ENCODE measurements at places on chromosomes 13 and 19.

DNA sequence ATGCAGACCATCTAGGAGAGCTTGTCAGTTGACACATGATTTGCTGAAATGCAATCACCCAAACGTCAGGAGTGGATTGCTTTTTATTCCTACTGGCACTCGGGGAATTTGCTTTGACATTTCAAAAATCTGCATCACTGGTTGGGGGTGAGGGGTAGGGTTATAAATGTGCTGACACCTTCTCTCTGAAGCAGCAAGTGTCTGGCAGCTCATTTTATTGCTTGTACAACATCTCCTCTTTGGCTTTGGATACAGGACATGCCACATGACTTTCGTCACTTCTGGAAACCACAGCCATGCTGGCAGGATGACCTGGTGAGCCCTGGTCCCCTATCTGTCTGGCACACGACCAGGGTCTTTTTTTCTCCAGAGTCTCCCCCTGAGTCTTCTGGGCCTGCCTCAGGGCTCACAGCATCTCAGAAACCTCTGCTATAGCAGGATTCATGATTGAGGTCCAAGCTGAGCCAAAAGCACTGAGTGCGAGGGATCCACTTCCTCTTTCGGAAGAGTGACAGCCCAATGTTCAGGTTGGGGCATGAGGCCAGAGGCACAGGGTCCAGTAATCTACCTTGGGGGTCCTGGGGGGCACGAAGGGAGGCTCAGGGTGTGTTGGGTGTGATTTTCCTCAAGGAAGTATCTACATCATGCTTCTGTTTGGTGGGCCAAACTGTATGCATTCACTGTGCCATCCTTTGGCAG is 60.1 kb downstream of the HSPH1 start:
- no peak overlapping the region for H3K4me3 ChIP-seq
- no peaks in the 10 kb centered on the region for H3K27me3 ChIP-seq
- no peaks in the 10 kb centered on the region for H3K36me3 ChIP-seq
- H3K4me1 ChIP-seq = no peaks in the 10 kb centered on the region

DNA sequence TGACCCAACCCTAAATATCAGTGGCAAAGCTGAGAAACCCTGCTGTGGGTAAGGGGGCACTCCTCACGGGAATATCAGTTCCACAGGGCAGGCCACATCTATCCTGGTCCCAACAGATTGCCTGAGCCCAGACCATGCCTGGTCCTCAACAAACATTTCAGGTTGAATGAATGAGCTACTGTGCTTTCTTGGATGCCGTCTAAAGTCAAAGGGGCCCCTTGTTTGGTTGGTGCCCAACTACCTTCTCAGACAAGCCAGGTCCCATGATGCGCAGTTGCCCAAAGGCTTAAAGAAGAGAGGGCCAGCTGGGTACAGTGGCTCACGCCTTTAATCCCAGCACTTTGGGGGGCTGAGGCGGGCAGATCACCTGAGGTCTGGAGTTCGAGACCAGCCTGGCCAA is 2.4 kb downstream of the DPP9 start:
- DNase-seq = no peak
- H3K4me3 ChIP-seq = no peak overlapping the region
- H3K4me1 ChIP-seq = peaks cover 9% of the 10 kb centered on the region
- H3K27me3 ChIP-seq = no peaks in the 10 kb centered on the region

DNA sequence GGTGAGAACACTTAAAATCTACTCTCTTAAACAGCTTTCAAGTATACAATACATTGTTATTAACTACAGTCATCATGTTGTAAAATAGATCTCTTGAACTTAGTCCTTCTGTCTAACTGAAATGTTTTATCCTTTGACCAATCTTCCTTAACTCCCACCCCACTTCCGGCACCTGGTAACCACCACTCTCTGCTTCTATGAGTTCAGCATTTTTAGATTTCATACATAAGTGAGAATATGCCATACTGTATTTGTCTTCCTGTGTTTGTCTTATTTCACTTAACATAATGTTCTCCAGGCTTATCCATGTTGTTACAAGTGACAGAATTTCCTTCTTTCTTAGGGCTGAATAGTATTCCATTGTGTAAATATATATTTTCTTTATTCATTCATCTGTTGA is 144.1 kb upstream of the TRPC4 start:
- H3K36me3 ChIP-seq = no peaks in the 10 kb centered on the region
- H3K4me1 ChIP-seq = no peaks in the 10 kb centered on the region
- H3K27ac ChIP-seq = no peak overlapping the region
- DNase-seq = no peak
- no peak overlapping the region for H3K4me3 ChIP-seq

GRCh38 chr13:79678100-79678499 is 197.1 kb downstream of the NDFIP2 start:
- no peak overlapping the region for H3K27ac ChIP-seq
- DNase-seq = no peak
- no peaks in the 10 kb centered on the region for H3K36me3 ChIP-seq
- H3K4me1 ChIP-seq = no peaks in the 10 kb centered on the region
- no peak overlapping the region for H3K4me3 ChIP-seq
- no peaks in the 10 kb centered on the region for H3K27me3 ChIP-seq

DNA sequence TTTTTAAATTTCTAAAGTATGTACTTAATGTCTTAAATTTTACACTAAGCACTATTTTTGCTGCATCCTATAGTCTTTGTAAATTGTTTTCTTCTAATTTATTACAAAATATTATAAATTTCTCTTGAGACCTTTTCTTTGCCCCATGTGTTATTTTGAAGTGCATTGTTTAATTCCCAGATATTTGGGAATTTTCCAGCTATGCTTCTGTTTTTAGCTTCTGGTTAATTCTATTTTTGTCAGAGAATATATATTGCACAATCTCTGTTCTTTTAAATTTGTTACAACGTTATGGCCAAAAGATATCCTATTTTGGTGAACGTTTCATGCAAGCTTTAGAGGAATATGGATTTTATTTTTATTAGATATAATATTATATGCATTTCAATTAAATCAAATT is 917.4 kb upstream of the MIR17HG start:
- DNase-seq = no peak
- no peaks in the 10 kb centered on the region for H3K4me1 ChIP-seq
- H3K27ac ChIP-seq = no peak overlapping the region
- no peaks in the 10 kb centered on the region for H3K27me3 ChIP-seq
- no peak overlapping the region for H3K4me3 ChIP-seq
- H3K36me3 ChIP-seq = no peaks in the 10 kb centered on the region

DNA sequence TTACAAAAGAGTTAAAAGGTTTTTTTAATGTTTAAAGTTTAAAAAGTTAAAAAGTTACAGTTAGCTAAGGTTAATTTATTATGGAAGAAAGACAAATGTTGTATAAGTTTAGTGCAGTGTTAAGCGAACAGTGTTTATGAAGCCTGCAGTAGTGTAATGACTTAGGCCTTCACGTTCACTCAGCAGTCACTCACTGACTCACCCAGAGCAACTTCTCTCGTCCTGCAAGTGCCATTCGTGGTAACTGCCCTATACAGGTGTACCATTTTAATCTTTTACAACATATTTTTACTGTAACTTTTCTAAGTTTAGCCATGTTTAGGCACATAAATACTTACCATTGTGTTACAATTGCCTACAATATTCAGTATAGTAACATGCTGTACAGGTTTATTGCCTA is 398.2 kb upstream of the NBEA start:
- no peaks in the 10 kb centered on the region for H3K4me1 ChIP-seq
- no peaks in the 10 kb centered on the region for H3K36me3 ChIP-seq
- no peak for DNase-seq
- H3K4me3 ChIP-seq = no peak overlapping the region

- H3K4me3 ChIP-seq = no peak overlapping the region
- H3K27me3 ChIP-seq = no peaks in the 10 kb centered on the region
- H3K36me3 ChIP-seq = no peaks in the 10 kb centered on the region
- no peaks in the 10 kb centered on the region for H3K4me1 ChIP-seq
These were observed 11.3 kb downstream of the CERS4 start for GRCh38 chr19:8220481-8220880.

GRCh38 chr19:50174100-50174793 is 11.2 kb upstream of the IZUMO2 start:
- peaks cover 16% of the 10 kb centered on the region for H3K4me1 ChIP-seq
- DNase-seq = no peak
- H3K27ac ChIP-seq = peak overlapping the region; percentile 86
- no peak overlapping the region for H3K4me3 ChIP-seq

DNA sequence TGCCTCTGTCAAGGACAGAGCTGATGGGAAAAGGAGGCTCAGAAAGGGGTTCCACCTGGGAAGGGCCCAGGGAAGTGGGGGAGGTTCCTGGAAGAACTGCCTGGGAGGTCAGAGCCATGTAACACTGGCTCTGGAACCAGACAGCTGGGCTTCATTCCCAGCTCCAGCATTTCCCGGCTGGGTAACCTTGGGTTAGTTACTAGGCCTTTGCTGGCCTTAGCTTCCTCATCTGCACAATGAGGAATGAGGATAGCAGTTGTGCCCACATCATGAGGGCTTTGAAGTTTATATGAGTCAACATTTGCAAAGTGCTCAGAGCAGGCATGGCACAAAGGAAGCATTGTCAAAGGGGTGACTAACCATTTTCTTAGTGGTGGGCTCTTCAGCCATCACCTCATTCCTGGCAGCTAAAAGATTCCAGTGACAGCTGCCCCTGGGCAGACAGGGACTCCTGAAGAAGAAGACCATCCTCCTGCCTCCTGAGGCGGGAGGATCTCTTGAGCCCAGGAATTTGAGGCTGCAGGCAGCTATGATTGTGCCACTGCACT is 1.7 kb upstream of the DNAJB1 start:
- H3K4me1 ChIP-seq = peaks cover 18% of the 10 kb centered on the region
- no peak overlapping the region for H3K4me3 ChIP-seq
- H3K27ac ChIP-seq = peak overlapping the region; percentile 99

- H3K27ac ChIP-seq = no peak overlapping the region
- no peaks in the 10 kb centered on the region for H3K27me3 ChIP-seq
- H3K4me1 ChIP-seq = no peaks in the 10 kb centered on the region
These were observed 6.6 kb upstream of the DHDH start for GRCh38 chr19:48926909-48927308.

GRCh38 chr19:42422092-42422900 is 4.9 kb downstream of the LIPE start:
- DNase-seq = peak; percentile 56
- peaks cover 9% of the 10 kb centered on the region for H3K4me1 ChIP-seq
- no peaks in the 10 kb centered on the region for H3K27me3 ChIP-seq
- no peaks in the 10 kb centered on the region for H3K36me3 ChIP-seq

- H3K4me3 ChIP-seq = no peak overlapping the region
- no peaks in the 10 kb centered on the region for H3K36me3 ChIP-seq
- H3K27ac ChIP-seq = no peak overlapping the region
- DNase-seq = no peak
These were observed 250.9 kb downstream of the LIG4 start for GRCh38 chr13:107964395-107964794.

DNA sequence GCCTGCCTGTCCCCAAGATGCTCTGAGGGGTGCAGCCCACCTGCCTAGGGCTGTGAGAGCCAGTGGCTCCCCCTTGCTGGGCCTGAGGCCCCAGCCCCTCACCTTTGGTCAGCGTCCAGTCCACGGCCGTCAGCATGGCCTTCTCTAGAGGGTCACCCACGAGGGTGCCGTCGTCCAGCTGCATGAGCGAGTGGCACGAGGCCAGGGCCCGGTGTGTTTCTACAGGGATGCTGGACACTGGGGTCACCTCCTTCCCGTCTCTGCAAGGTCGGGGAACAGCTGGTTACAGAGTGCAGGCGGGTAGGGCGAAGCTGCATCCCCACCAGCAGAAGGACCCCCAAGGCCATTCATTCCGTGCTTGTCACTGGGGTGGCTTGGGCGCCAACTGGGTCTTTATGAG is 9.0 kb downstream of the ATP13A1 start:
- no peaks in the 10 kb centered on the region for H3K4me1 ChIP-seq
- H3K27ac ChIP-seq = no peak overlapping the region
- H3K4me3 ChIP-seq = no peak overlapping the region
- H3K27me3 ChIP-seq = no peaks in the 10 kb centered on the region

GRCh38 chr19:4088975-4089374 is 22.3 kb upstream of the ZBTB7A start:
- peaks cover 11% of the 10 kb centered on the region for H3K4me1 ChIP-seq
- DNase-seq = no peak
- H3K27ac ChIP-seq = peak overlapping the region; percentile 66
- no peaks in the 10 kb centered on the region for H3K36me3 ChIP-seq
- H3K27me3 ChIP-seq = no peaks in the 10 kb centered on the region
- H3K4me3 ChIP-seq = peak overlapping the region; percentile 22

- H3K4me3 ChIP-seq = no peak overlapping the region
- no peak for DNase-seq
These were observed 28.5 kb downstream of the FAAP24 start for GRCh38 chr19:33000510-33000909.

GRCh38 chr13:46593398-46593797 is 40.4 kb downstream of the LRCH1 start:
- no peaks in the 10 kb centered on the region for H3K27me3 ChIP-seq
- H3K36me3 ChIP-seq = no peaks in the 10 kb centered on the region
- DNase-seq = no peak
- H3K4me3 ChIP-seq = no peak overlapping the region
- peak overlapping the region; percentile 34 for H3K27ac ChIP-seq

DNA sequence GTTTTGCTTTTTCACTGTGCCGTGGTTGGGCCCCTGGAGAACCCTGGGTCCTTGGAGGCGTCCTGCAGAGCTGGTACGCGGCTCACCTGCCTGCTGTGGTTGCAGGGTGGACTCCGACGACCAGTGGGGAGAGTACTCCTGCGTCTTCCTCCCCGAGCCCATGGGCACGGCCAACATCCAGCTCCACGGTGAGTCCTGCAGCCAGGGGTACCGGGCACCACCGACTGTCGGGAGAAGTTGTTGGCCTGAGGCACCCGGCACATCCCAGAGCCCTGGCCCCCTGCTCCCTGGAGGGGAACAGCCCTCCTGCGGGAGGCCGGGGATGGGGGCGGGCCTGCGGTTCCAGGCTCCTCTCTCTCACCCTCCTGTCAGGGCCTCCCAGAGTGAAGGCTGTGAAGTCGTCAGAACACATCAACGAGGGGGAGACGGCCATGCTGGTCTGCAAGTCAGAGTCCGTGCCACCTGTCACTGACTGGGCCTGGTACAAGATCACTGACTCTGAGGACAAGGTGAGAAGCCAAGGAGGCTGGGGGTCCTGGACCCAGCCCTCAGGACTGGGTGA is 8.0 kb downstream of the BSG start:
- no peaks in the 10 kb centered on the region for H3K36me3 ChIP-seq
- no peak overlapping the region for H3K4me3 ChIP-seq
- H3K27me3 ChIP-seq = no peaks in the 10 kb centered on the region
- no peak for DNase-seq
- no peaks in the 10 kb centered on the region for H3K4me1 ChIP-seq

- no peak for DNase-seq
- H3K36me3 ChIP-seq = no peaks in the 10 kb centered on the region
- H3K4me3 ChIP-seq = no peak overlapping the region
- peaks cover 6% of the 10 kb centered on the region for H3K4me1 ChIP-seq
- H3K27ac ChIP-seq = no peak overlapping the region
These were observed 73.3 kb downstream of the FGF9 start for GRCh38 chr13:21744149-21744548.

All from Peyer's patch (tissue), 4 donors.